ENCODE measurements at places on chromosomes 1 and 21.

- DNase-seq, result no peak
These were observed 11.7 kb upstream of the CD55 start for GRCh38 chr1:207309745-207310273.

- no peak for DNase-seq
These were observed 44.1 kb upstream of the RHOU start for GRCh38 chr1:228691211-228691610.

DNA sequence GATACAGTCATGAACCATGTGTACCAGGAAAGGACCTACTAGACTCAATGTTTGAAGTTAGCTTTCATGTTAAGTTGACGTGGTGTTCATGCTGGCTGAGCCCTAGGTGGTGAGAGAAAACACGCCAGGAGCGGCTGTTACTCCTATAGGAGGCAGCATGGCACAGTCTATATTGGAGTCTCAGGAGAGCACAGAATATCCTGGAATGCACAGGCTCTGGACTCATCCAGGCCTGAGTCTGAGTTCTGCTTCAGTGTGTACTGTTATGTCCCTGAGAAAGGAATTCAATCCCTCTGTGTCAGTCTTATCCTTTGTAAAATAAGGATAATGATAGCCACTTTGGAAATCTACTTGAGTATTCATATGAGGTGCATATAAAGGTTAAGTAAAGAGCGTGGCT lies 41.2 kb downstream of the DPT start:
- no peak for DNase-seq

GRCh38 chr1:97814121-97814520 lies 106.7 kb downstream of the DPYD start:
- DNase-seq, result no peak

Data from nephron progenitor cell (in vitro differentiated cells).